ENCODE measurements at places on chromosomes 13 and 19.
A peak's percentile ranks its signal among the peaks of the same experiment; 100 is the strongest.

DNA sequence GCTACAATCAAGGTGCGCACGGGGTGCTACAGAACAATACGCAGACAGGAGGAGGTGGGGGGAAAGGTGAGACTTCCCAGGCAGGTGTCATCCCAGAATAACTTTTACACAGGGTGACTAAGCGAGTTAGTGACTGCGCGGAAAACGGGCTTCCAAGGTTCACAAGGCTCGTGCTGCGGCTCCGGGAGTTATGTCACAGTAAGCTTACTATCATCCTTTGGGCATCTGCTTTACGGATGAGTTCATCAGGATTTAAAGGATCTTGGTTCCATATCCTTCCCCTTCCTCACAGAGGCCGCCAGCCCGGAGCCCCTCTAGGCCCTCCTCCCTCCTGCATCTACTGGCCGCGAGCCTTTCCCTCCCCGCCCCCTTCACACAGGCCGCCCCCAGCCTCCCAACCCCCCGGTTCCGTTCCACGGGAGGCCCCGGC lies 474 bp upstream of the IFT88 start:
- peak; percentile 80 for DNase-seq

DNA sequence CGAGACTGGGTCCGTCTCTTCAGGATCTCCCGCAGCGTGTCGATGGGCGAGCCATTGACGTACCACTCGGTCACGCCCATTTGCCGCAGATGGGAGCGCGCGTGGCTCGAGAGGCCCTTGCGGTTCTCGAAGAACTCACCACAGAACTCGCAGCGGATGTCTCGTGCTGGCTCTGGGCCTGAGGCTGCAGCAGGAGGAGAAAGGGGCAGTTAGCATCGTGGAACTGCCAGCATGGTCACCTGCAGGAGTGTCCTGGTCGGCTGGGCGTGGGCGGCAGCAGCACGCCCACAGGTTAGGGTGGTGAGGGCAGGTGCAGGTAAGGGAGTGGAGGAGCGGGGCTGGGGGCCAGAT lies 8.5 kb upstream of the AKAP8L start:
- DNase-seq: no peak

GRCh38 chr13:23743278-23744076 lies 145.7 kb downstream of the MIPEP start:
- DNase-seq: no peak

DNA sequence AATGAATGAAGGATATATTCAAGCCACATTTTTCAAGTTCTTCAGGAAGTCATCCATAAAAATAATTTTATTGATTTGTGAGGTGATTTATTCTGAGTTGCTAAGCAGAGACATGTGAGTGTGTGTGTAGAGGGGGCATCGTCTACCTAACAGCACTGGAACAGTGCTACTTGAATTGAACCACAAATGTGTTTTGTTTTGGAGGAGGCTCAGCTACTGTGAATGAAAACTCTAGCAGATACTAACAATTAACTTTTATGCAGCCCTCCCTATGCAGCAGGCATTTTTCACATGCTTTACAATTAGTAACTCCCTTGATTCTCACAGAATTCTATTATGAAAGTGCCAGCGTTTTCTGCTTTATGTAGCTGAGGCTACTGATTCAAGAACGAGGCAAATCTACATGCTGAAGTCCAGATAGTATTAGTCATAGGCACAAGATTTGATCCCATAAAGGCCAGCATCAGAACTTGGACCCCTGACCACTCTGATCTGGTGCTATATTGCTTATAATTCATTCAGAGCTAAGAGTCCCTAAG lies 103.7 kb downstream of the MYO16 start:
- no peak for DNase-seq

- DNase-seq: no peak
Measured at GRCh38 chr13:33128134-33128533, 111.9 kb downstream of the KL start.

GRCh38 chr13:33340631-33341030 lies 55.1 kb upstream of the STARD13 start:
- peak; percentile 54 for DNase-seq

DNA sequence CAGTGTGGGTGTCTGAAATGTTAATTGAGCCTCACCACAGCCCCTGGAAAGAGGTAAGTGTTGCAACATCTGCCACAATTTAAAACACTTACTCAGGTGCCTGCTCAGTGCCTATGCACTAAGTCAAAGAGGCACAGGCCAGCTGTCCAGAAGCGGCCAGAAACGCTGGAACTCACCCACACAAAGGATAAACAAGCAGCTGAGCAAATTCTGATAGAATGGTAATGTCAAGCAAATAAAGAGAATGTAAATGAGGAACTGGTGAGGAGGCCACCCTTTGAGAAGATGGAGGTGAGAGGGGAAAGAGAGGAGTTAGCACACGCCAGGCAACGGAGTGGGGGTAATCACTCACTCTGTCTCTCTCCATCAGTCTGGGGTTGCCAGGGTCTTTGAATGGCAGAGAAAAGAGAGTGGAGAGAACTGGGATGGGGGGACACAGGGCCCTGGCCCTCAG lies 67.7 kb upstream of the SERP2 start:
- peak; percentile 32 for DNase-seq

DNA sequence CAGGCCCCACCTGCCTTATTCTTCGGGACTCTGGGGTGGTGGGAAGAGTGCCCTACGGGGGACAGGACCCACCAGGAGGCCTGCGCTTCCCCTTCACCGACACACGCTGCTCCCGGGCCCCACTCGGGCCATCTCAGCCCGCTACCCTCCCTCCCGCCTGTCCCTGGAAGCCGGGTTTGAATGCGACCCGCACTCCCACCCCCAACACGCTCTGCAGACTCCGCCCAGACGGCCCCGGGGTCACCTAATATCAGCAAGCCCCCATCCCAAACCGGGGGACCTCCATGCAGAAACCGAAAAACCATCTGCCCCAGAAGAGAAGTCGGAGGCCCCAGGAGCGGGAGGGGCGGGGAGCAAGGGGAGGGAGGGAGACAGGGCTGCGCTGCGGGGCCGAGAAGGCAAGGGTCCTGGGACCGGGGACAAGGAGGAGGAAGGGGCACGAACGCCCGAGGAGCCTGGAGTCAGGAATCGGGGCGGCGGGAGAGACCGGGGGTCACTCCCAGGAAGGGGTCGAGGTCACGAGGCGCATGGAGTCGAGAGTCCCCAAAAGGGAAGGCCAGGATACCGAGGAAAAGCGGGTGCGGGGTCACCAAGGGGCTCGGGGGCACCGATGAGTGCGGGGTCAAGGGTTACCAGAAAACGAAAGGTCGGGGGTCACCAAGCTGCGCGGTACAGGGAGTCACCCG lies 766 bp downstream of the SBNO2 start:
- DNase-seq: no peak

DNA sequence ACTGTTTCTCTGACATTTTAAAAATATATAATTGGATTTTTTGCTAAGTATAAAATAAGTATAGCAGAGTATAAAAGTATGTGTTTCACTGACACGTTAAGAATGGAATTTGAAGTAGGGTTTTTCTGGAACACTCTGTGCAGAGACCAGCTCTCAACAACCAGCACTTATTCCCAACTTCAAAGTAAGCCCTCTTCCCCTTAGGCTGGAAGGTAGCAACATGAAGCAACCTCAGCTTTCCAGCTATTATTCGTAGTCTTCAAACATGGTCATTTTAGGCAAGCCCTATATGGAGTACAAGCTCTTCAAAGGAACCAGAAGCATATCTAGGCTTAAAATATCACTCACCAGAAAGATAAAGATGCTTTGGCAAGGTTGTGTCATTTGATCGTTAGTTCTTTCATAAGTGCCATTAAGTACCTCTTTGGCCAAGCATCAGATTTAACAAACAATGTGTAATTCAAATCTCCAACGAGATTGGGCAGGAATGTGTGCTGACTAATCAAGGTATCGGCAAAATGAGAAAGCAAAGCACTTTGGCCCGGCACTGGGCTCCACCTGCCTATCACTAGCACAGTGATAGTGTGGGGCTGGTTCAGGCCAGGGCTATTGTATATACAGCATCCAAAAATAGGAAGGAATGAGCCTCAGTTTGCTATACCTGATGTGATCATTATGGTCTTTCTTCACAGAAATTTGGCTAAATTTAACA lies 95.9 kb upstream of the FREM2 start:
- no peak for DNase-seq

GRCh38 chr19:13864667-13865570 lies 12.0 kb upstream of the NANOS3 start:
- no peak for DNase-seq

- peak; percentile 80 for DNase-seq
Measured at GRCh38 chr19:18058208-18059009, 28.3 kb downstream of the IL12RB1 start.

GRCh38 chr19:19218911-19219310 lies 7.2 kb downstream of the NCAN start:
- no peak for DNase-seq

GRCh38 chr13:73625562-73626339 lies 508.5 kb downstream of the KLF12 start:
- no peak for DNase-seq

GRCh38 chr19:5439452-5439851 lies 15.8 kb upstream of the ZNRF4 start:
- no peak for DNase-seq

DNA sequence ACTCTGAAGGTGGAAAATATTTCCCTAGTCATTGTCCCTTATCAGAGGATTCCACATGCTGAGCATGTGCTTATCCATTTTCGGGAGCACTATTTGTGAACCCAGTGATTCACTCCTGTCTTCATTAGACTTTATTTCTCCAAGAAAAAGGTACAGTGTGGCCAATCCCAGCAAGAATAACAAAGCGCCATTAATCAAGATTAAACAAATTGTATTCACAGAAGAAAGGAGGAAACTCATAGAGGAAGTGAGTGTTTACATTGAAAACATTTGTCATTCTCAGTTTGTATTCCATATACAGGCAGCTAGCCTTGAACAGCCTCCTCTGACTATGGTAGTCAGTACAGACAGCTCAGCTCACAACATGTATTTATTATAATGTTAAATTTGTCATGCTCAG lies 1669.9 kb upstream of the SPRY2 start:
- DNase-seq: no peak

- peak; percentile 7 for DNase-seq
Measured at GRCh38 chr13:60001889-60002288, 161.8 kb downstream of the DIAPH3 start.

GRCh38 chr13:50156140-50156539 lies 140.9 kb downstream of the KCNRG start:
- peak; percentile 72 for DNase-seq

GRCh38 chr13:37753776-37754175 lies 115.8 kb downstream of the TRPC4 start:
- no peak for DNase-seq

GRCh38 chr13:28451482-28452217 lies 43.3 kb downstream of the FLT1 start:
- no peak for DNase-seq

DNA sequence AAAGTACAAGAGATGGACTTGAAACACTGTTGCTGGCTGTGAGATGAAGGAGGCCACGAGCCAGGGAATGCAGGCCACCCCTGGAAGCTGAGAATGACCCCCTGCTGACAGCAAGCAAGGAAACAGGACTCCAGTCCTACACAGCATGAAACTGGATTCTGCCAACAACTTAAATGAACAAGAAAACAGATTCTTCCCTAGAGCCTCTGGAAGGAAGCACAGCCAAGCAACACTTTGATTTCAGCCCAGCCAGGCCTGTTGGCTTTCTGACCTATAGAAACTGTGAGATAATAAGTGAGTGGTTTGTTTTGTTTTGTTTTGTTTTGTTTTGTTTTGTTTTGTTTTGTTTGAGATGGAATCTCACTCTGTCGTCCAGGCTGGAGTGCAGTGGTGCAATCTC lies 105.3 kb upstream of the CACNA1A start:
- DNase-seq: no peak

GRCh38 chr13:59750860-59751259 lies 412.9 kb downstream of the DIAPH3 start:
- peak; percentile 79 for DNase-seq

GRCh38 chr19:45423033-45423588 lies 606 bp downstream of the ERCC1 start:
- DNase-seq: no peak

GRCh38 chr19:32364040-32364439 lies 18.6 kb downstream of the ZNF507 start:
- no peak for DNase-seq

GRCh38 chr13:80717776-80718175 lies 376.9 kb upstream of the SPRY2 start:
- no peak for DNase-seq

DNA sequence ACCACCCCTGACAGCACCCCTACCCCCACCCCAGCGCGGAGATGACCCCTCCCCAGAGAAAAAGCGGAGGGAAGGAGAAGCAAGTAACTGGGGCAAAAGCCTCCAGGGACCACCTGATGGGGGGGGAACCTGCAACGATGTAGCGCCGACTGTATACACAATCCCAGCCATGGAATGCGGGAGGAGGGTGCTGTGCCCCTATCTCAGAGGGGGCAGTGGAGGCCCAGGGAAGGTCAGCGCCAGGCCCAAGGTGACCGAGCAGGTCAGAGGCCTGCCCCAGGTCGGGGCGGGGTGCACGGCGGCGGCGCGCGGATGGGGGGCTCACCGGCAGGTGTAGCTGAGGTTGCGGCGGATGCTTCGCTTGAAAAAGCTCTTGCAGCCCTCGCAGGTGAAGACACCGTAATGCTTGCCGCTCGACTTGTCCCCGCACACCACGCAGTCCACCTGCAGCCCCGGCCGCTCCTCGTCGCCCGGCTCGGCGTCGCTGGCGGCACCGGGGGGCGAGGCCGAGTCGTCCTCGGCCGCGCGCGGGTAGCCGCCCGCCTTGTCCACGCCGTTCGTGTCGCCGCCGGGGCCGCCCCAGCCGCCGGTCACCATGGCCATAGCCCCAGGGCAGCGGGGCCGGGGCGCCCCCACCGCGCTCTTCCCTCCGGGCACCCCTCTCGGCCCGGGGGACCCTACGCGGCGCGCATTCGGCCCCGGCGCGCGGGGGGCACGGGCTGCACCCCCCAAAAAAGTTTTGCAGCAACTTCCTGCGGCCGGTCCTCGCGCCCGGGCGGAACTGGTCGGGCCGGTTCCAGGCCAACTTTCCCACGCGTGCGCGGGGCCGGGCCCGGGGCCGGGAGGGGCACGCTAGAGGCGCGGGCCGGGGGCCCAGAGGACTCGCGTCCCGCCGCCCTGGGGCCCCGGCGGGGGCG lies 843 bp downstream of the NR2F6 start:
- no peak for DNase-seq

DNA sequence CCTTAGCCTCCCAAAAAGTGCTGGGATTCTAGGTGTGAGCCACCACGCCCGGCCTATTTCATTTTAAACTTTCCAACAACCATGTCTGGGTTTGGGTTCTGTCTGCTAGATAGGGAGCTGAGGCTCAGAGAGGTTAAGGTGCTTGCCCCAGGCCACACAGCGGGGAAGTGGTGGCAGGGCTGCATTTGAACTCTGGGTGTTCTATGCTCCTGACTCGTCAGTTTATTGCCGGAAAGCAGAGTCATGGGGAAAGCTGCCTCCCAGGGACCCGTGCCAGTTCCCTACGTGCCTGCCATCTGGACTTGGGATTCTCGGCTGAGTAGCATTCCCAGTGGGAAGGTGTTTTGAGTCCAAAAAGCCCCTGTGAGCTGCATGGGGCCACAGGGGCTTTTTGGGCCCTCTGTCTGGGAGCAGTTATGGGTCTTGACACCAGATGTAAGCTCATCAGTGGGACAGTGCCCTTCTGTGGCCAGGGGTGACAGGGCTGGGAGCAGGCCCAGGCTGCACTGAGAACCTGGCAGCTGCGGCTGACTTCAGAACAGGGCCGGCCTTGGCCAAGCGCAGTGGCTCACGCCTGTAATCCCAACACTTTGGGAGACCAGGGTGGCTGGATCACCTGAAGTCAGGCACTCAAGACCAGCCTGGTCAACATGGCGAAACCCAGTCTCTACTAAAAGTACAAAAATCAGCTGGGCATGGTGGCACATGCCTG lies 10.9 kb downstream of the RFX1 start:
- DNase-seq: peak; percentile 33
